ENCODE measurements at places on chromosomes 11 and 22.

DNA sequence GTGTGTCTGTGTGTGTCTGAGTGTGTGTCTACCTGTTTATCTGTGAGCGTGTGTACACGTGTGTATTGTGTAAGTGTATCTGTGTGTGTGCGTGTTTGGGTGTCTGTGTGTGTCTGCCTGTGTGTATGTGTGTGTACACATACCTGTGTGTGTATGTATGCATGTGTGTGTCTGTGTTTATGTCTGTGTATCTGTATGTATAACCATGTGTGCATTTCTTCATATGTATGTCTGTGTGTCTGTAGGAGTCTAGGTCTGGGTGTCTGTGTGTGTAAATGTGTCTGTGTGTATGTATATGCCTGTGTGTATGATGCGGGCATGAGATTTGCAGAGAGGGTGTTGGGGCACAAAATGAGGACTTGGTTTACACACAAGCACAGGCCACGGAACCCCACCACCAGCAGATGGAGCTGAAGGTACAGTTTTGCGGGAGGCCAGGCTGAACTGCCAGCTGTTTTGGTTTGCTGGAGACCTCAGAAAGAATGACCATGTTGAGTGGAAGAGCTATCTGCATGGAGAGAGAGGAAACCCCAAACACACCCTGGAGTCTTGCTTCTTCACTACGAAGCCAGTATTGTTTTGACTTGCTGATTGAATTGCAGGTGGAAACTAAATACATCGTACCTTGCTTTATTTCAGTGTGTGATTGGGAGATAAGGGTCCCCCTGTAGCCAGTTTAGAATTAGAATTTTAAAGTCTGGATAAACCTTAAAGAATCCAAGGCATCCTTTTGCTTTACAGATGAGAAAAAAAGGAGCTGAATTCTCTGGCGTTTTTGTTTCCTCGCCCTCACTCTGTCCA is 497.2 kb downstream of the NTM start:
- DNase-seq = peak; percentile 34

DNA sequence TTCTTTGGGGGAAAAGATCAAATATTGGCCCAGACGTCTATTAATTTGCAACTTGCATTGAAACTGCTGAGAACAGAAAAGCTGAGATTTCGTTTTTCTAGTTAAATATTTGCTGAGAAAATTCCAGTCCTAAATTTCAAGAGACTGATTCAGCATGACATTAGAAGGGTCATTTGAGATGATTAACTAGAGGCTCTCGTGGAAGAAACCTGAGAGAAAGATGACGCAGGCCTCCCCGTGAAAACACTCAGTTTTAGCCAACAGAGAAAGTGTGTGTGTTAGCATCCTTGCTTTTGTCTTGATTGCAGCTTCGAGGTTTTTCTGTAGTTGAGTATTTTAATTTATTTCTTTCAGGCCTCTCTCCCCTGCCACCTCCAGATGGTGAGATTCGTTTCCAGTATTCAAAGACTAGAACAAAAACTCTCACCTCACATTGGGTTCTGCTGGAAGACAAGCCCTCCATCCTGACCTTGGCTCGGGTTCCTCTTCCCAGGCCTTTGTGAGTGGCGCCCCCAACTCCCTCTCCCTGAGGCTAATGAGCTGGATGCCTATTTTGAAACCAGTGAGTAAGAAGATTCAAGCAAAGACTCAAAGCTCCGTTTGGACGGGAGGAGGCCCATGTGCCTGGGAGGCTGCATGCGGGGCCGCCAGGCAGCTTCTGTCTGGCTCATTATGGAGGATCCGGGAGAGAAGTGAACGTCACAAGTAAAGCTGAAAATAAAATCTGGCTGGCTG is 52.4 kb downstream of the CELSR1 start:
- DNase-seq = no peak

DNA sequence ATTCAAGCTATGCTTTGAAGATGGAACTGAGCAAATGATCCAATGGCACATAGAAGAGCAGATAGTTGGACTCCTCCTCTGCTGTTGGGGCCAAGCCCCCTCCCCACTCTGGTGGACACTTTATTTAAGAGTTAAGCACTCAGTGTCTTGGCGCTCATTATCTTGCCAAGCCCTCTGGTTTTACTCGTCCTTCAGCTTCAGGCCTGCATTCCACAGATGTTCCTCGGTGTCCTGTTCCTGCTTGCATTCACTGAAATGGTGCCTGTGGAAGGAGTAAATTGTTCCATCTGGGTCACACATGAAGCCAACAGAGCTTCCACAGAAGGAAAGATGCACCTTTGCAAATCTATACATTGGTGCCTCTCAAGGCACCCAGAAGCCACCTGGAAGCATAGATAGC is 26.1 kb downstream of the MAML2 start:
- DNase-seq = no peak

DNA sequence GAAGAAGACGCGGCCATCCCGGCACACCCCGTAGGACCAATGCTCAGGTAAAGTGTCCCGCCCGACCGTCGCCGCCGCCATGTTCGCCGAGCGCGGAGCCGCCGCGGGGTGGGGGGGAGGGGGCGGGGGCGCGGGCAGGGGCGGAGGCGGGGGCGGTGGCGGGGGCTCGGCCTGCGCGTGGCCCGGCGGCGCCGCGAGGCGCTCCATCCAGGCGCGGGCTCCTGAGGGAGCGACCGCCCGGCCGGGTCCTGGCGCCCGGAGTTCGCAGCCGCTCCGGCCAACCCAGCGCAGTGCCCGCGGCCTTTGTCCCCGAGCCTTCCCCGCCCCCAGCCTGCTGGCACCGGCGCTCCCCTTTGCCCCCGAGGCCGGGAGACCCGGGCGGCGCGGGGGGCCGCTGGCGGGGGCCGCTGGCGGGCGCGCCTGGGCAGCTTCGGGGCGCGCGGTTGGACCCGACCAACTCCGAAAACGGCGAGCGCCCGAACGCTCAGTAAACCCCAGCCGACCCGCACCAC is at the start of gene PLEKHA7:
TSS of gene PLEKHA7 (minus strand) at position 94 of the 512 bp plus-strand sequence. CDS start at position 81, 13 bp downstream.
- DNase-seq = peak; percentile 89

GRCh38 chr11:7251836-7252682 is at the start of gene SYT9:
Gene SYT9, plus strand, starts transcription at chr11:7251904. Its CDS starts 283 bp downstream, at chr11:7252187.
- peak; percentile 17 for DNase-seq

DNA sequence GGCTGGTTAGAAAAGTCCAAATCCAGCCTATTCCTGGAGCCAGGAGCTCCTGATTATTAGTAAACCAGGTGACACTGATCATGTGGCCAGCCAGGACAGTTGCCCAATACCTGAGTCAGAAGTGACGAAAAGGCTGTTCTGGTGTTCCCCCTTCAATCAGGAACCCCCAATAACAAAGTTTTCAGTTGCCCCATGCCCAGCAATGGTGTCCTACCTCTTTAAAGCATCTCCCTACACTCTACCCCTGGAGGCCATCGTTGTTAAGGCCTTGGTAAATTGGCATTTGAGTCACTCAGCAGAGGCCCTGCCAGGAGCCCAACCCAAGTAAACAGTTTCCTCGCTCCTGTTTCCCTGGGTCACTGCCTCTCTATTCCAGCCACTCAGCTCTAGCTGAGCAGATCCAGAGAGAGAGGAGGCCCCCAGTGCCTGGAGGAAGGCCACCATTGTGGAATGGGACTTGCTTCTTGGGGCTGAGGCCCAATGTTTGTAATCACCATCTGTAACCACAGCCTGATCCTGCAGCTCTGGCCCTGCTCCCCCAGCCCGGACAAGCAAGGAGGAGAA is 25.0 kb downstream of the ARHGAP1 start:
- DNase-seq = peak; percentile 45

GRCh38 chr11:19432370-19433061 is 191.8 kb upstream of the E2F8 start:
- DNase-seq = peak; percentile 87

GRCh38 chr11:21511835-21512440 is 680.9 kb upstream of the ANO5 start:
- peak; percentile 86 for DNase-seq

GRCh38 chr11:75667831-75668450 is 897 bp downstream of the MAP6 start:
- no peak for DNase-seq

GRCh38 chr11:47305734-47306483 is 36.0 kb downstream of the MADD start:
- no peak for DNase-seq

DNA sequence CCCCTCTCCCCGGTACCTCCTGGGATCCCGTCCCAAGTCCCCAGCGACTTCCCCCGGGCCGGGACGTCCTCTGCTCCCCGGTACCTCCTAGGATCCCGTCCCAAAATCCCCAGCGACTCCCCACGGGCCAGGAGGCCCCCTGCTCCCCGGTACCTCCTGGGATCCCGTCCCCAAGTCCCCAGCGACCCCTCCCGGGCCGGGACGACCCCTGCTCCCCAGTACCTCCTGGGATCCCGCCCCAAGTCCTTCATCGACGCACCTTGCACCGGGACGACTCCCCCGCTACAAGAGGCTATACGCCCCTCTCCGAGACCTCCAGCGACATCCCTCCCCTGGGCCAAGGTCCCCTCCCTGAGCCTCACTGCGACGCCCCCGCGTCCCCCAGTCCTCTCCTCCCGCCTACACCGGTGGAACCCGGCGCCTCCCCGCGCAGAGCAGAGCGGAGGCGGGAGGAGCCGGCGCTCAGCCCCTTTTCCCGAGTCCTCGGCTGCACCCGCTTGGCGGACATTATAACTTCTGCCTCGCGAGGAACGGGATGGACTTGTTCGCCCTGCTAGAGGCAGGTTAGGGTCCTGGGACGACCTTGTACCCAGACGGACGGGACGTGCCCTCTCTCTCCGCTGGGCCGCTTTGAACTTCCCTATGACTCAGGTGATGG is 912 bp downstream of the KREMEN1 start:
- DNase-seq = peak; percentile 41

DNA sequence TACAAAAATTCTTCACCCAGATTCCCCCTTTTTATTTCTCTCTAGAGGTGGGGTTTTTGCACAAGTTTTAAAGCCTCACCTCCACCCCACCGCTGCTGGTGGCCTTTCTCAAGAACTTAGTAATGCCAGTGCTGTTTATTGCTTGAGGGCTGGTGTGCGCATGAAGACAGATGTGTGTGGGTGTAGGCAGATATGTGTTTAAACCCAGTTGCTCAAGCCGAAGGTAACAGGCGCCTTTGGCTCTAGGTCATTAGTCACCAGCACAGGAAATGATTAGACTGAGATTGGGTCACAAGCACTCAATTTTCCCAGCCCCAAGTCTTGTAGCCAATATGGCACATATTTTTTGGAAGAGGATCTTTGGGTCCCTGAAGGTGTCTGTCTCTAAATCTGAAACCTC is 2.7 kb upstream of the CLMP start:
- DNase-seq = no peak

GRCh38 chr11:89604281-89604680 is 105.8 kb upstream of the TRIM77 start:
- DNase-seq = no peak

DNA sequence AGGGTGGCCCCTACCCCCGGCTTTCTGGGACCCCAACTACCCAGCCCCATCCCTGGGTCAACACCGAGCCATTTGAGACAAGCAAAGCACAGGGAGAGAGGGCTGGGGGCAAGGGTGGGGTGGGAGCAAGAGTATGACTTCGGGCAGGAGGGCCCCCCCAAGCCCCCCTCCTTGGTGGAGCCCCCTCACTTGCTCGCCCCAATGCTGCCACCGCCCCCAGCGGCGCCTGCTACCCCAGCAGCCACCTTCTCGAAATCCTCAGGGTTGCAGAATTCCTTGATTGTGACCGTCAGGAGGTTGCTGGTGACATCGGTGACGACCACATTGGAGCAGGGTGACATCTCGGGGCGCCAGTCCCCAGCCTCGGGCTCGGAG is 6.0 kb downstream of the CBX6 start:
- no peak for DNase-seq

- no peak for DNase-seq
Measured at GRCh38 chr11:19972091-19972490, 188.2 kb downstream of the DBX1 start.

DNA sequence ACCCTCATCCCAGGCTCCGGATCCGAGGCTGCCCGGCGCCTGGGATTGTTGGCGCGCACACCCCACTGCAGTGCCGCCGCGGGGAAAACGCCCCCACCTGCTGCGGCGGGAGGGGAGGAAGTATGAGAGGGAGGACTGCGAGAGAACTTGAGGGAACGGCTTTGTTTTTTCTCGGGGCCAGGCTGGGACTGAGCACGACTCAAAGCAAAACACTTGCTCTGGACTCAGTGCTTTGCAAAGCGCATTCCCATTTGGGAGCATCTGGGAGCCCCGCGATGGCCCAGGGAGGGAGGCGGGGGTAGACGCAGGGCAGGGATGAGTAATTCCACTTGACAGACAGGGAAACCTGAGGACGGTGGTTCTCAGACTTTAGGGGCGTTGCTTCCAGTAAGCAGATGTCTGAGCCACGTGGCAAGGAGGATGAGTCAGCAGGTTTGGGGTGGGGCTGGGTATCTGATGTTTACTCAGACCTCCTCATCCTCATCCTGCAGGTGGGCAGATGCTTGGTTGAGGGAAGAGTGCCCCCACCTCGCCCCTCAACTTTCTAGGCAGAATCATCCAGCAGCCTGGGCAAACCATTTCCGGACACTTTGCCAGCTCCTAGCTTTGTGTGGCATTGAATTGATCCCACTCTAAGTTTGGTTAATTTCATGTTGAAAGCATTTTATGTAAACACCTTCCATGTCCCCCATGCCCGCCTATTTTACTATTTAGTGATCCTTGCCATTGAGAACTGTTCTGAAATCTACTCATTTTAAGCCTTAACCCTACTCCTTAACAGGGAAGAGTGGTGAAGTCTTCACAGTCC is 1.5 kb downstream of the MIAT start:
- peak; percentile 72 for DNase-seq

DNA sequence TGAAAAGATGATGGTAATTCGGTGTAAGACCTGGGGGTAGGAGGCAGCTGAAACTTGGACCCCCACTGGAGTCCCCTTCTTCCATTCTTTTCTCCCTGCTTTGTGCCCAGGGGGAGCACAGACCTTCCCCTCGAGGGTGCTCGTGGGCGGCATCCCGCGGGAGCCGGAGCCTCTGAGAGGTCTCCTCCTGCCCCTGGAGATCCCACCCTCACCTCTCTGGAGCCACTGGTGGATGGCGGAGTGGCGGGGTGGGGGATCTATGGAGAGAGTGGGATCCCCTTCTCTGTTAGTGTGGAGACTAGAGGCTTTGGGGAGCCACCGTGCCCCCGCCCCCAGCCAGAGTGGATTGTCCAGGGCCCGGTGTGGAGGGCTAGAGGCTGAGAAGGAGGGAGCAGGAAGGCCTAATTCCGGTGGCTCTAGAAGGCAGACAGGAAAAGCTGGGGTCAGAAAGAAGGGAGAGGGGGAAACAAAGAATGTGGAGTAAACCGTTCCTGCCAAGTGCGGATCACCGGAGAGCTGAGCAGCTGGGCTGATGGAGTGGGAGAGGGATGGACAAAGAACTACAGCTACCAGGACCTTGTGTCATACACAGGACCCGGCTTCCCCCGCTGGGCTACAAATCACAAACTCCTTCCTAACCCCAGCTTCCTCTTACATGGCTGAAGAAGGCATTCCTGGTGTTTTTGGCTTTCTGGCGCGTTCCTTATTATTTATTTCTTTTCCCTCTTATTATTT is 41.9 kb downstream of the KCNJ1 start:
- no peak for DNase-seq

Measured in NCI-H526 (cell line).